ENCODE measurements at places on chromosomes 2 and 18.

GRCh38 chr18:21701621-21702020 is 3.0 kb downstream of the ABHD3 start:
- DNase-seq = no peak

DNA sequence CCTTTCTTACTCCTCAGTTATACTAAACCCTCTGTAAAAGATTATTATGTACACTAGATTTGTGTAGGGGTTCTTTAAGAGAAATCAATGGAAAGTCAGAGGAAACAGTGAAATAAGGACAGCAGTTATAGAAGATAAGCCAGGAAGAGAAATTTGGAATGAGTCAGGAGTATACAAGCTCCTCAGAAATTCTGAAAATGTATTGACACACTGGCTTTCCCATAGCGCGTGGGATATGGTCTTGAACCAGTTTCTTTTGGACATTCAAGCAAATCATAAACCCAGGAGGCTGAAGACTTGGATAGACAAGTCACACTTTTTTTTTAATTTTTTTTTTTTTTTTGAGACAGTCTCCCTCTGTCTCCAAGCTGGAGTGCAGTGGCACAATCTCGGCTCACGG is 316.1 kb upstream of the MMADHC start:
- no peak for DNase-seq

DNA sequence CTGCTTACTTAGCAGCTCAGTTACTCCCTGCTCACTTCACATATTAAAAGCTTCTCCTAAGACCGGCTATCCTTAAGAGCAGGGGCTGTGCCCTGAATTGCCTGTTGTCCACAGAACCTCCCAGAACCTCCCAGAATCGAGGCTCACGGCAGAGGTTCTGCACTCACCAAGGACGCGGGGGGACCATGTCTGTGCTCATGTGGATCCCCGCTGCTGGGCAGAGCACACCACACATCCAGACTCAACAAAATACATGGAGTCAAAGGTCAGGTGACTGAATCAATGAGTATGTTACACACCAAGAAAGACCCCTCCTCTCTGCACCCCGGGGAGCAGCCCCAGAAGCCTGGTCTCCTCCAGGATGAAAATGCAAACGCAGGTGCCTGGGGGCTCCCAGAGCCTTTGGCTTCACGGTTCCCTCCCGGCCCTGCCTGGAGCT is 149.0 kb downstream of the MBP start:
- no peak for DNase-seq

DNA sequence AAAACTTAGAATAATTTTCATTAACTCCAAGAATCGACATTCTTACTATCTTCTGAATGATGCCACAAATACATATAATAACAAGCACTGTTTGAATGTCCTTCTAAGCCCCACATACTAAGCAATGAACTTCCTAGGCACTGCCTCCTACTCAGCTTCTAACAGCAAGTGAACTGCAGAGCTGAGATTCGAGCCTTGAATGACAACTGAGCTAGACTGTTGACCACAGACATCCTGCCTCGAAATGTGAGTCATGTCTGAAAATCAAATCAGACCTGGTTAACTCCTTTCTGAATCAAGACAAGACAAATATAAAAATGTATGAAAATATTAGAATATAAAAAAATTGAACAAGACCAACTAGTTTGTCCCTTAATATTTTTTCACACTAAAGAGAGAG is 108.1 kb downstream of the MYT1L start:
- peak; percentile 28 for DNase-seq

GRCh38 chr18:63763831-63764600 is 11.2 kb upstream of the SERPINB7 start:
- DNase-seq = no peak

- DNase-seq = no peak
Measured at GRCh38 chr2:53455094-53455493, 312.5 kb upstream of the CHAC2 start.

DNA sequence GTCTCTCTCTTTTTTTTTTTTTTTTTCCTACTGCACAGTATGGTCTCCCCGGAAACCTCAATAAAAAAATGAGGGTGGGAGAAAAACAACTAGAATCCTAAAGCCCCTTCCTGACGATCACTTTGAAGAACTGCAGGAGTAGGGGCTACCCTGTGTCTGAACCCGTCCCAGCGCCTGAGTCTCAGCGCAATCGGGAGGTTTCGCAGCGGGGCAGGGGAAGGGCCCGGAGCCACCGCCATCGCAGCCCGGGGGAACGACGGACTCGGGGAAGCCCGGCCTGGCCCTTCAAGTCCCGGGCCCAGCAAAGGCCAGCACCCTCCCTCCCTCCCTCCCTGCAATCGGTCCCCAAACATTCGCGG is 411 bp downstream of the NARS1 start:
- peak; percentile 19 for DNase-seq
